ENCODE measurements at places on chromosomes 16 and 17.

DNA sequence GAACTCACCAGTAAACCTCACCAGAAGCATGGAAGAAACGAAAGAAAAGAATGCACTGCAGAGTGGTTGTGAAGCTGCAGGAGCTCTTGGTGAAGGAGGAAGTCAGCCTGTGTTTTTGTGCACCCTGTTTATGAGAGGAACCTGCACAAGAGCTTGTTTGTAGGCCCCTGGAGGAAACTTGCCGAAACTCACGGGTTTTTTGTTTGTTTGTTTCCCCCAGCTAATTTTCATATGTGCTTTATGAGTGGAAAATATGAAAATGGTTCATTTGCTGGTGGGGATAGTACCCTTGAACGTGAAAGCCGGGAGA lies 222.7 kb downstream of the C16orf95 start:
- DNase-seq = no peak

DNA sequence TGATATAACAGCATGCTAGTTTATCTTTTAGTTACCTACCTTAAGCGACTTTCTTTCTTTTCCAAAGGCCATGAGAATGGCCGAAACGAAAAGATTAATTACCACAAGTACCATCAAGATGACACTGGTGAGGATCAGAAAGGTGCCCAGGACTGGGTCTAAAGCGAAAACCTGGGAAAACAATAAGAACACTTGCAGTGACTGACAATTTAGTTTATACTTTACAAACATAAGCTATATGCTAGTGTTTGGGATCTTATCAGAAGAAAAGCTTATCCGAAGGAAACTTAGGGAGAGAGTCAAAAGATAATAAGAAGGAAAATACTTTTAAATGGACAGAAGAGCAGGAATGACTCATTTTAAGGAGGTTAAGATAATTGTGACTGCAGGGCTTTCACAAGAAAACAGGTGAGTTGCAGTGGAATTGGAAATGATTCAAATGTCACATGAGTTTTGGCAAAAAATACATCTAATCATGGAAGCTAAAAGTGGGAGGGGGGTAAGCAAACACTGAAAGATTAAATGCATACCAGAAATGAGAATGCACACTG lies 34.8 kb downstream of the IST1 start:
- DNase-seq = no peak

GRCh38 chr17:9974448-9975381 lies 69.6 kb upstream of the RCVRN start:
- DNase-seq = no peak

GRCh38 chr17:62595484-62595883 lies 32.0 kb upstream of the MRC2 start:
- DNase-seq = no peak

GRCh38 chr17:13306310-13306962 lies 288.6 kb upstream of the ELAC2 start:
- DNase-seq = peak; percentile 74

DNA sequence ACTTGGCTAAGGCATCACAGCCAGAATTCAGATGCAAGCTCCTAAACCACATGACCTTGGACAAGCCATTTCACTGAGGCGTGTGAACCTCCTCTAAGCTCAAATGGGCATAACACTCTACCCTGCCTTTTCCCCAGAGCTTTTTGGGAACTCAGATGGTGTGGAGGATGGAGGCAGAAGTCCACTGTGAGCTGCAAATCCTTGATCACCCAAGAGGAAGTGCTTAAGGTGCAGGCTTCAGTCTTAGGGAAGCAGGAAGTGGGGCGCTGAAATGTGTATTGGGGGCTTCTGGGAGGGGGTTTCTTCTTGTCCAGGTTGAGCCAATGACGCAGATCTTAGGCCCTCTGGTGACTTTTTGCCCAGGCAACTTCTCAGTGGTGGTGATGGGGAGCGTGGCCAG lies 12.9 kb downstream of the CIITA start:
- no peak for DNase-seq

GRCh38 chr17:60908324-60908723 lies 230.7 kb downstream of the BCAS3 start:
- no peak for DNase-seq

GRCh38 chr17:40597556-40598300 lies 32.5 kb upstream of the CCR7 start:
- no peak for DNase-seq

GRCh38 chr16:12544477-12545296 lies 259.0 kb downstream of the CPPED1 start:
- no peak for DNase-seq

DNA sequence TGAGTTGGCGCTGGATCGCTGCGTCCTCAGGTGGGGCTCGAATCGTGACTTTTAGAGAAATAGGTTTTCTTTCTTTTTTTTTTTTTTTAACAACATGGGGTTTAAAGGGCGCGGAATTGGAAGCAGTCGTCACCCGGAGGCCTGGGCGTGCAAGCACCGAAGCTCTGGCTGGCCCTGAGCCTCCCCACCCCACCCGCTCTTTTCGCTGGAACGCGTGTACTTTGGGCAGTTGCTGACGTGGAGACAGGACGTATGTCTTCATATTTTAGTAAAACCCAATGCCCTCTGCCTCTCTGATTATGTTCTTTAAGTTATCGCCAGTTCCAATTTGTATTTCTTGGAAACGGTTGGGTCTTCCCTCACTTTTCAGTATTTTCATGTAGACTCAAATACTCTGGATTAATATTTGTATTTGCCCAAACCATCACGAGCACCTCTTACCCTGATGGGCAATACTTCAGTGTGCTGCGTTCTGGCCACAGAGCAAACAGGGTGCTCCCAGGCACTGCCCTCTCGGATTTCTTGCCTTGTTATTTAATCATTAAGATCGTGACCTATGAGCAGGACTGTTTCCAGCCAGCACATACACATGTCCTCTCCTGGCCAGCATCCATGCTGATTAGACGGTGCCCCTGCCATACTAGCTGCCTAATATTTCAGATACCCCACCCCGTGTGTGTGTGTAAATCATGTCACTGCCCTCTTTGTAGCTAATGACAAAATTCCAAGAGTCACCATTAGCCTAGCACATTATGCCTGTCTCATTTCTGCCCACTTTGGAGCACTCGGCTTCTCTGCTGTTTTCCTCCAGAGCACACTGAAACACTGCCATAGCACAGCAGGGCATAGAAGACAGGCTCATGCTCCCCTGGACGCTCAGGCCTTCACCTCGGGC lies 805 bp upstream of the C16orf95 start:
- no peak for DNase-seq

- no peak for DNase-seq
Measured at GRCh38 chr16:57544124-57544653, 1.7 kb downstream of the ADGRG5 start.

GRCh38 chr17:50813583-50813982 lies 21.8 kb upstream of the WFIKKN2 start:
- no peak for DNase-seq

DNA sequence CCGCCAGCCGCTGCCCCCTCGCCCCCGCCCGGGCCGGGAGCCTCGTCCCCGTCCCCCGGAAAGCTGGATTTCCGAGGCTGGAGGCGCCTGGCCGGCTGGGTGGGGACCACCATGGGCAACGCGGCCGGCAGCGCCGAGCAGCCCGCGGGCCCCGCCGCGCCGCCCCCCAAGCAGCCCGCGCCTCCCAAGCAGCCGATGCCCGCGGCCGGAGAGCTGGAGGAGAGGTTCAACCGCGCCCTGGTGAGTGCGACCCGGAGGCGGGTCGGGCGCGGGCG lies 266 bp downstream of the FMNL1 start:
- no peak for DNase-seq

- DNase-seq = no peak
Measured at GRCh38 chr17:65797809-65798208, 236.4 kb upstream of the AXIN2 start.

- no peak for DNase-seq
Measured at GRCh38 chr16:81242977-81243618, 4.6 kb downstream of the BCO1 start.

DNA sequence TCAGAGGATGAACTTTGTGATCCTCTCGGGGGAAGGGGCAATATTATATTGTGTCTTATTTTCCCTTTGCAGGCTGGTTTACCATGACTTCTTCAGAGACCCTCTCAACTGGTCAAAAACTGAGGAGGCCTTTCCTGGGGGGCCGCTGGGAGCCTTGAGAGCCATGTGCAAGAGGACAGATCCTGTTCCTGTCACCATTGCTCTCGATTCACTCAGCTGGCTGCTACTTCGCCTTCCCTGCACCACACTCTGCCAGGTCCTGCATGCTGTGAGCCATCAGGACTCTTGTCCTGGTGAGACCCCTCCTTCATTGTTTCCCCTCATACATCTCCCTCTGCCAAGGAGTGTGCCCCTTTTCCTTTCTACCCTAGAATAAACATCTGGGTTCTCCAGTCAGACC lies 2.5 kb downstream of the ELP5 start:
- no peak for DNase-seq

GRCh38 chr17:4935650-4936049 lies 3.6 kb downstream of the GP1BA start:
- no peak for DNase-seq

- DNase-seq = no peak
Measured at GRCh38 chr16:12572316-12572985, 231.2 kb downstream of the CPPED1 start.

DNA sequence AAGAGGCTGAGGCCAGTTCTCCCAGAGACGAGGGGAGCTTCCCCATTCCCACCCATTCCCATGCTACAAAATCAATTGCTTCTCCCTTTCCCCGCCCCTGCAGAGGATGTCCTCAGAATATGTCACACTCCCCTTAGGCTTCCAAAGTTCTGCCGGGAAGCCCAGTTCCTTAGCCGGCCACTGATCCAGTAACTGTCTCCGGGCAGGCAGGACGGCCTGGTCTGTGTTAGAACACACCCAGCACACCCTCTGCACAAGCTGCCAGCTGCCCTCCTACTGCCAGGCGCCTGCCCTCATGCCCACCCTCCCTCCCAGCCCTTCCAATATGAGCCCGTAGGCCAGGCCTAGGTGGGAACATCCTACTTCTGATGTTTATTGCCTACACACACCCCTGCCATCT lies 31.1 kb downstream of the SGSM2 start:
- DNase-seq = no peak

DNA sequence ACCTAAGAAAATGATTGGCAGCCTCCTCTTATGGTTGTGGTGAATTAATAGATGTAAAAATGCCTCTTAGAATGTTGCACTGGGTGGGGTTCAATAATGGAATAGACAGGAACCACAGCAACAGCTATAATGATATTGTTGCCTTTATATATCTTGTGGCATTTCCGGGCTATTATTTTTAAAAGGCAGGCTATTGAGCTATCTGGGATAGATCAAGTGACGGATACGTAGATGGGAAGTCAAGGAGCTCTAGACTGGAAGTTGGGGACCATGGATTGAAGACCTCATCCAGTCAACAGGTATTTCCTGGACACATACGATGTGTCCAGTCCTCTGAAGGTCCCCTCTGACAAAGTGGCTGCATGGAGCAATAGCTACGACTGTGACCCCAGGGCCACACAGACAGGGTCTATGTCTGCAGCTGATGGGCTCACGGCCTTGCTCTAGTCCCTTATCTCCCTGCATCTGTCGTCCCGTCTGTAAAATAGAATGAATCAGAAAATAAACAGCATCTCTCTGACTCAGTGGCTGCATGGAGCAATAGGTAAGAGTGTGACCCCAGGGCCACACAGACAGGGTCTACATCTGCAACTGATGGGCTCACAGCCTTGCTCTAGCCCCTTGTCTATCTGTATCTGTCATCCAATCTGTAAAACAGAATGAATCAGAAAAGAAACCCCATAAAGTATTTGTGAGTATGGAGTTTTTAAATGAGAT lies 117.7 kb upstream of the FOXF1 start:
- DNase-seq = no peak

DNA sequence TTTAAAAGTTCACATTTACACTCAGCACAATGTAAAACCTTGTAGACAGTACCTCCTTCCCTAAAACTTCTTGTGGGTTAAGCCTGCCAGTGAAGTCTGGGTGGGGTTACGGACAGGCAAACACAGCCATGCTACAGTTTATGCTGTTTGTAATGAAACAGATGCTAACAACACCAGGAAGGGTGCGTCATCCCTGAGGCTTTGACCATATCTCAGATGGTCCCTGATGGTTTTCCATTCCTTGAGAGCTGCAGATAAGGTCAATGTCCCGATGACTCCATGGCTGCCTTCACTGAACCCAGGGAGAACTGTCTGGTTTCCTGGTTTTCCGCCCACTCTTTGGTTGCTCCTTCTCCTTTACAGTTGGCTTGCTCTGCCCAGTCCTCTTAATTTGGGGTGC lies 29.1 kb downstream of the GAS7 start:
- no peak for DNase-seq

- peak; percentile 82 for DNase-seq
Measured at GRCh38 chr16:25126820-25127232, 15.3 kb downstream of the LCMT1 start.

DNA sequence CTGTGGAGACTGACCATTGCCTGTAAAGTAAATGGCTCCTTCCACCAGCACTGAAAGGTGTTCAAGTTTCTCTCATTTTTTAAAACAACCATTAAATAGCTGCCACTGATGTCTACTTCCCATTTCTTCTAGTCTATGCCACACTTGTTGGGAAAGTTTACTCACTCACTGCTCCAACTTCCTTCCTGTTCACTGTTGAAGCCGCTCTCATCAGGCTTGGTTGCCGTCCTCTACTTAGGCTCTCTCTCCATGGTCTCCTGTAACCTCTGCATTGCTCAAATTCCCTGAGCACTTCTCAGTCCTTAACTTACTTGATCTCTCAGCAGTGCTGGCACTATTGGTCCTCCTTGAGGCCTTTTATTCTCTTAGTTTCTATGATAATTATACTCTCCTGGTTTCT lies 32.4 kb downstream of the SNX11 start:
- no peak for DNase-seq

DNA sequence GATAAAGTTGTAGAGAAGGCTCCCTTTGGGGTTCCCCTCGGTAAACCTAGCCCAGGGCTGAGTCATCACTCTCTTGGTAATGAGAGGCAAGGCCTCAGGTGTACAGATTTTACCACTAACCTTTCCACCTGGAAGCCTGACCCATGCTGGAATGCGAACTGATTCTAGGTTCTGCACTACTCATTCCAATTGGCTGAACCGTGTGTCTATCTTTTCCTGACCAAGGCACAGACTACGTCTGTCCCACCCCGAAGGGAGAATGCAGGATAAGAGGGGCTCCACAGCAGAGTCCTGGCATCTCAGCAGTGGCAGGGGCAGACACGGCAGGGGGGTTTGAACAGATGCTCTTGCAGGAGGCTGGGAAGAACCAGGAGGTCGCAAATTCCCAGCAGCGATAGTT lies 65.4 kb upstream of the B4GALNT2 start:
- DNase-seq = no peak

- DNase-seq = no peak
Measured at GRCh38 chr16:84253173-84253572, 13.4 kb upstream of the KCNG4 start.

GRCh38 chr17:74529243-74529642 lies 2.0 kb downstream of the CD300LB start:
- no peak for DNase-seq

DNA sequence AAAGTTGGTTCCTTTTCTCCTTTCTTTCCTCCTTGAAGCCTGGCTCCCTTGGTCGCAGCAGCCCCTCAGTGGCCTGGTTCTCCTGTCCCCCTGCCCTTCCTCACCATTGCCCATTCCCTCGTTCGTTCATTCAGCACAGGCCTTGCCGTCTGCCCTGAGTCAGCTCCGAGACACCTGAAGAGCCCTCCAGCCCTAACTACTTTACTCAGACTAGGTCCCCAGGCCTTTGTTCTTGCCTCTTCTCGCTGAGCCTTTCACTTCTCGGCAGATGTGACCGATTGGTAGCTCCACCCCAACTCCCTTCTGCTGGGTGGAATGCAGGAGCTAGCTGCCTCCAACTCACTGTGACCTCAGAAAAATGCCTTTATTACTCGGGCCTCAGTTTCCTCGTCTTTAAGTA lies 7.0 kb upstream of the ADAM11 start:
- no peak for DNase-seq

- no peak for DNase-seq
Measured at GRCh38 chr16:65181071-65181561, 59.3 kb upstream of the CDH11 start.

Data from non-pigmented ciliary epithelial cell (primary cell).